ENCODE measurements at places on chromosomes 2 and 18.

DNA sequence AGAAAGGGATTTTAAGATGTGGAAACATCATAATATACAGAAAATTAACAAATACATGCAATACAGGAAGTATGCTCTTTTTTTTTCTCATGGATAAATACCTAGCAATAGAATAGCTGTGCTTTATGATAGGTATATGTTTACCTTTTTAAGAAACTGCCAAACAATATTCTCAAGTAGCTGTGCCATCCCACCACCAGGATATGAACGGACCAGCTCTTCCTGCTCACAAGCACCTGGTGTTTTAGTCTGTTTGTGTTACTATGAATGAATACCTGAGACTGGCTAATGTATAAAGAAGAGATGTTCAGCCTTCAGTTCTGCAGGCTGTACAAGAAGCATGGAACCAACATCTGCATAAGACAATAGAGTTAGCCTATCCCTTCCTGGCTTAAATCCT lies 19.9 kb upstream of the UGT1A8 start:
- no peak for DNase-seq

DNA sequence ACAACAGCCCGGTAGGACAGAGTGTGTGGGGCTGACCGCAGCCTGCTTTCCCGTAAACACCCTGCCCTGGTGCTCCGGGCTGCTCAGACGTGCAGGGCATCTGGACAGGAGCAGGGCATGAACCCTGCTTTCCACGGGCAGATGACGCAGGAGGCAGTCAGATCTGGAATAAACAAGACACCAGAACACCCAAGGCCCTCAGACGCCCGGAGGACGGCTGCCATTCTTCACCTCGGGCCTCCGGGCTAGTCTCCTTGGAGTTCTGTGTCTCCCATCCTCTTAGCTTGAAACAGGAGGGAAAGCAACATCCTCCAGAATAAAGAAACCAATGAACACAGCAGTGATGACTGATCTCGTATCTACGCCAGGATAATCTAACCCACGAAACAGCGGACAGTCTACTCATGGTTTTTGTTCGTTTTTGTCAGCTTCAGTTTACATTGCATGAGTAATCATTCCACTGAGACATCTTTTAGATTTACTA lies 7.3 kb downstream of the PXDN start:
- no peak for DNase-seq

DNA sequence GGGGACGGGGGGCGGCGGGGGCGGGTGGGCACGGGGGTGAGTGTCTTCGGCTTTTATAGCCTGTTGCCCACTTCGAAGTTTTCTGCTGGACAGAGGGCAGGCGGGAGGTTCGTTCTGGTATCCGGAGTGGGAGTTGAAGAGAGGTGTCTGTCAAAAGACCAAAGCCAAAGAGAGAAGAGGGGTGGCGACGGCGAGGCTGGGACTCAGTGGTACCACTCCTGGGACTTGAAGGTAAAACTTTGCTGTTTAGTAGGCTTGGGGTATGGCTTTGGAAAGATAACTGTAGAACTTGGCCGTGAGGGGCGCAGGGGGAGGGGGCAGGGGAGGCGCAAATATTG lies 215.8 kb upstream of the DTNA start:
- no peak for DNase-seq

GRCh38 chr2:134173338-134174016 lies 80.4 kb upstream of the MGAT5 start:
- DNase-seq: no peak

GRCh38 chr2:120330946-120331822 lies 14.8 kb upstream of the INHBB start:
- DNase-seq: no peak

DNA sequence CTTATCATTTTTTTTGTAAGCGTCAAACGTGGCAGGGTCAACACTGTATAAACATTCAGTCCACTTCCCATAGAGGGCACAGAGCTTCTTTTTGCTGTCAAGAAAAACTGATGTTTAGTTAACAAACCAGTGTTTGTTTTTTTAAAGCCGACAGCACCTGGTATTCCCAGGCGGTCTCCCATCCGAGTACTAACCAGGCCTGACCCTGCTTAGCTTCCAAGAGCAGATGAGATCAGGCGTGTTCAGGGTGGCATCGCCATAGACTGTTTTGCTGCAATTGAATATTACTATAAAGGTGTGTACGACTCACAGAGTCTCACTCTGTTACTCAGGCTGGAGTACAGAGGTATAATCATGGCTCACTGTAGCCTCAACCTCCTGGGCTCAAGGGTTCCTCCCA lies 31.5 kb downstream of the CABYR start:
- DNase-seq: no peak

DNA sequence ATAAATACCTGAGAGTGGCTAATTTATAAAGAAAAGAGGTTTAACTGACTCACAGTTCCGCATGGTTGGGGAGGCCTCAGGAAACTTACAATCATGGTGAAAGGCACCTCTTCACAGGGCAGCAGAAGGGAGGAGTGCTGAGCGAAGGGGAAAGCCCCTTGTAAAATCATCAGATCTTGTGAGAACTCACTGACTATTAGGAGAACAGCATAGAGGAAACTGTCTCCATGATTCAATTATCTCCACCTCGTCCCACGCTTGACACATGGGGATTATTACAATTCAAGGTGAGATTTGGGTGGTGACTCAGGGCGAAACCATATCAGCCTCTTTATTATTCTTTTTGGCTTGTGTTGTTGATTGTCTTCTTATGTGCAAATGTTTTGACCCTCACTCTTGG lies 76.2 kb downstream of the WDR7 start:
- DNase-seq: no peak
